Regular cardiac myocyte (primary cell): ENCODE measurements at places on chromosomes 1 and 21. TPM values are rescaled to one million over a fixed set of nuclear protein-coding genes. Genes with fewer than 3 reads are reported as not detected.

Gene LCE2B
- total RNA-seq = not detected in 2 replicates

Gene PRSS38
- total RNA-seq = not detected in 2 replicates

Gene ZNF695
- total RNA-seq = 0.56 and 3.3 TPM in 2 replicates

Gene CDA
- total RNA-seq = 0.85 TPM in 1 of 2 replicates, not detected in the other

Gene RUNX1
- total RNA-seq = 15.1 and 31.0 TPM in 2 replicates

Gene CGN
- under 0.01 and 0.19 TPM in 2 replicates for total RNA-seq

Gene SPATA45
- total RNA-seq = 1.1 TPM in 1 of 2 replicates, not detected in the other

Gene CNIH3
- 11.3 and 26.3 TPM in 2 replicates for total RNA-seq
